ENCODE measurements at places on chromosomes 11 and 22.

DNA sequence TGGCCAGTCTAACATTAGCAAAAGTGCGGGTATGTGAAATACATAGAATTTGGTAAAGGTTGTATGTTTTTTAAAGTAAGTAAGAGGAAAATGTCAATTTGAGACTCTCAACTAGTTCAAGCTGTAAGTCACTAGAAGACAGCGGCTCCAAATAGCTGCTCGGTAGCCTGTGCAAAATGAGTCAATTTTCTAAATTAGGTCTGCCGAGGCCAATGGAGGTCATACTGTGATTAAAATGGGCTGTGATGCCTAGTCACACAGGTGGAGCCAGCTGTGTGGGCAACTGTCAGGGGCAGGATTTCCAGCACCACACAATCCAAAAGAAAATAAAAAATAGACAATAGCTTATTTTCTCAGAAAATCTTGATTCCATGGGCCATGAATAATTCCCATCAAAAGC lies 32.3 kb downstream of the KCNA4 start:
- DNase-seq: no peak

GRCh38 chr11:45087086-45087899 lies 59.1 kb upstream of the PRDM11 start:
- no peak for DNase-seq

GRCh38 chr11:31641477-31642062 lies 132.0 kb downstream of the ELP4 start:
- DNase-seq: peak; percentile 73

GRCh38 chr11:60890696-60891095 lies 15.7 kb downstream of the PRPF19 start:
- DNase-seq: no peak

- DNase-seq: peak; percentile 24
Observed at GRCh38 chr11:3796801-3797328, 489 bp downstream of the NUP98 start.

DNA sequence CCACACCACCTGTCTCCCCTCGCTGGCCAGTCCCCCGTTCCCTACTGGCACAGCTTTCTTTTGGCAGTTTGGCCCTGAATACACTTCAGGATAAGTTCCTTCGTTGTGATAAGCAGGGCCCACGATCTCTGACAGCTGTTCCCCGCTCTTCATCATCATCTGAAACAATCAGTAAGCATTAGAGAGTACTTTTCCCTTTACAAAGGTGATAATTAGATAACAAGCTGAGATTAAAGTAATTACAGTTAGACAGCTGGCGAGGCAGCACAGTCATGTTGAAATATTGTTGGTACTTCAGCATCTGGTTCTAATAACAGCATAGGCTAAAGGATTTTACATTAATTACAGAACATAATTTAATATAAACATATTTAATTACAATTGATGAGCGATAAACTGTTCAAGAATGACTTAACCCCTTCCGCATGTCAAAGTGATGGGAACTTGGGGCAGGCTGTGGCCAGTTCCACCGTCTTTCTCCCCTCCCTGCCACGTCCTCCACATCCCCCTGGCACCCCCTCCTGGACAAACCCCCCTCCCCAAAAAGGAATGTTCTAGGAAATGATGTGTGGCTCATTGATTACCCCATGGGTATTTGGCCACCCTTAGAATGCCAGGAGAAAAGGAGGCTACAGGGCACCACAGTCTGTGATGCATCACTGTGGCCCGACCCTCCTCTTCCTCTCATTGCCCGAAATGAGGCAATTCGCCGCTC lies 134.9 kb downstream of the RCN1 start:
- no peak for DNase-seq

- DNase-seq: no peak
Observed at GRCh38 chr11:20926799-20927540, 257.6 kb downstream of the NELL1 start.

GRCh38 chr22:29394931-29395581 lies 6.7 kb upstream of the AP1B1 start:
- peak; percentile 94 for DNase-seq

- DNase-seq: no peak
Observed at GRCh38 chr22:37630839-37631435, 8.5 kb upstream of the SH3BP1 start.

- no peak for DNase-seq
Observed at GRCh38 chr11:3667149-3668035, 3.8 kb downstream of the CHRNA10 start.

- DNase-seq: peak; percentile 64
Observed at GRCh38 chr11:23021287-23021863, 161.1 kb upstream of the CCDC179 start.
